ENCODE measurements at places on chromosomes 3 and 15.
A peak's percentile ranks its signal among the peaks of the same experiment; 100 is the strongest.

DNA sequence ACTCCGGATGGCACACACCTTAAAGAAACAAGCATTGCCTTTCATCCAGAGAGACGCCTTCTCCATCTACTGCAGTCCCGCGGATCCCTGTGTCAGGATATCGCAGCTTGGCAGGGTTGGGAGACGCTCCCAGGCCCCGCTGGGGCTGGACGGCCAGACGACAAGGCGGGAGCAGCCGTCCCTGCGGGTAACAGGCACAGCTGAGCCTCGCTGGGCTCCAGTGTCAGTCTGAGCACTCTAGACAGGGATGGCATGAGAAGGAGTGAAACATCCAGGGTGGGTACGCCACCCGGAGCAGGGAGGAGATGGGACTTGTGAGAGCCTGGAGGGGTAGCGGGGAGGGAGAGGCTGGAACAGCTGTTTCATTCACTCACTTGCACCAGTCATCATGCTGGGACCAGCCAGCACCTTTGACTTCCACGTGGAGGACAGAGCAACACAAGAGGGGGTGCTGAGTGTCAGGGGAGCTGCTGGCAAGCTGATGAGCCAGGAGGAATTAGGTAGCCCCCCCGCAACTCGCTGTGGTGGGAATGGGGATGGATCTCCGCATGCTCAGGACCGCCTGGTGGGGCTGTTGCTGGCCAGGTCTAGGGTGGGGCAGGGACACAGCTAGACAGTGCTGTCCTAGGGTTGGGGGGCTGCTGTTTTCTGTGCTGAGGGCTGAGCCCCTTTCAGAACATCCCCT lies 31.6 kb upstream of the SNRPA1 start:
- no peak for DNase-seq

- DNase-seq: no peak
Measured at GRCh38 chr3:192892981-192893700, 24.5 kb downstream of the MB21D2 start.

DNA sequence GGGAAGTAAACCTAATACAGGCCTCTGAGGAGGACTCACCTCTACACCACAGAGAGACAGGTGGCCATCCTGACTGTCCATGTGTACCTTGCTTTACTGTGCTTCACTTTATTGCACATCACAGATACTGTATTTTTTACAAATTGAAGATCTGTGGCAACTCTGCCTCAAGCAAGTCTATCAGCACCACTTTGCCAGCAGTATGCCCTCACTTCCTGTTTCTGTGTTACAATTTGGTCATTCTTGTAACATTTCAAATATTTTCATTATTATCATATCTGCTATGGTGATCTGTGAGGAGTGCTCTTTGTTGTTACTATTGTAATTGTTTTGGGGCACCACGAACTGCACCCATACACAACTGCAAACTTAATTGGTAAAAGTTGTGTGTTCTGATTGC lies 78.0 kb downstream of the BBX start:
- no peak for DNase-seq

DNA sequence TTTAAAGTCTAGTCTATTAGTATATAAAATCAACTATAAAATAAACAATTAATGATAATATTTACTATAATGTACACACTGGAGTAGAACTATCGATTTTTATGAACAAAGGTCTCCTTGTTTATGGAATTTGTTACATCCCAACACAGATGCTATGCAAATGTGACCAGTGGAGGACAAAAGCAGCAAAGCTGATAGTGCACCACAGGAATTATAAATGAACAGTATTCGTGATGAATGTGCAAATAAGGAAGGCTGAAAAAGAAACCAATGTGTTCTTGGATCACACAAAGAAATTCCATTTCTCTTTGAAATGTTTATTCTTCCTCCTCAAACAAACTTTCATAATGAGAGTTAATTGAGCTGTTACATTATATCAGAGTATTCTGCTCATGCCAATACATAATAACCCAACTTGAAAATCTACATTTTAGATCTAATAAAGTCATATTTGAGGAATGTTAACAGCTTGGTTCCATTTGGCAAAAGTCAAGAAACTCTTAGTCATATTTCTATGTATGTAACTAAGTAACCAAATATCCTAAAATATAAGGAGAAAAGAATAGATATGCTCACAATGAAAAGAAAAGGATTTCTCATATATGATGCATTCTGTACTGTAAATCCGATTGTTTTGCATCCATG lies 79.3 kb downstream of the NEK10 start:
- DNase-seq: no peak

- DNase-seq: no peak
Measured at GRCh38 chr3:110198717-110199587, 861.6 kb upstream of the DPPA4 start.

- no peak for DNase-seq
Measured at GRCh38 chr15:94000606-94001005, 230.8 kb upstream of the MCTP2 start.

DNA sequence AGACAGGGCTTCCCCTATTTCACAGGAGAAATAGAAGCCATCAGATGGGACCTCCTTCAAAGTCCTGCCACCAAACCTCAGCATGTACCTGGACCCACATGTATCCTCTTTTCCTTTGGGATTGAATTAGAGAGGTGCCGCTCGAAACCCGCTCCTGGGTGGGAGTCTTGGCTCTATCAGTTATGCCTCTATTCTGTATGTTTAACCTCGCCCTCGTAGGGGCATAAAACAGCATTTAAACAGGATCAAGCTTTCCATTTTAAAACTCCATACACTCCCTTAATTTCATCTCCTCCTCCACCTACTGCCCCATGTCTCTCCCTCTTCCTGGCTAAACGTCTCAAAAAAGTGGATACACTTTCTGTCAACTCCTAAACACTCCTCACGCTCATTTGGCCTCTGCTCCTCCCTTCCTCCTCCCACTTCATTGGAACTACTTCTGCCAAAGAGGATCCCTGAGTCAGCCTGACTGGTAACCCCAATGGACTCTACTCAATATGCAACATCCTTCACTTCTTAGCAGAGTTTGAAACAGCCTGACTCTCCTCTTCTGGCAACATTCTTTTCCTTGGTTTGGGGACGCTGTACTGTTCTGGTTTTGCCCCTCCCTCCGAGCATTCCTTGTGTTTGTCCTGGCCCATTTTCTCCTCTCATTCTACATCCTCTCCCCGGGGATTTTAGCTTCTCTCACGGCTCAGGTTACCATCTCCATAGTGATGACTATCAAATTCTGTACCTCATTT lies 23.0 kb upstream of the MUC20 start:
- DNase-seq: no peak

- DNase-seq: no peak
Measured at GRCh38 chr3:78050276-78051065, 1010.6 kb downstream of the ROBO2 start.

DNA sequence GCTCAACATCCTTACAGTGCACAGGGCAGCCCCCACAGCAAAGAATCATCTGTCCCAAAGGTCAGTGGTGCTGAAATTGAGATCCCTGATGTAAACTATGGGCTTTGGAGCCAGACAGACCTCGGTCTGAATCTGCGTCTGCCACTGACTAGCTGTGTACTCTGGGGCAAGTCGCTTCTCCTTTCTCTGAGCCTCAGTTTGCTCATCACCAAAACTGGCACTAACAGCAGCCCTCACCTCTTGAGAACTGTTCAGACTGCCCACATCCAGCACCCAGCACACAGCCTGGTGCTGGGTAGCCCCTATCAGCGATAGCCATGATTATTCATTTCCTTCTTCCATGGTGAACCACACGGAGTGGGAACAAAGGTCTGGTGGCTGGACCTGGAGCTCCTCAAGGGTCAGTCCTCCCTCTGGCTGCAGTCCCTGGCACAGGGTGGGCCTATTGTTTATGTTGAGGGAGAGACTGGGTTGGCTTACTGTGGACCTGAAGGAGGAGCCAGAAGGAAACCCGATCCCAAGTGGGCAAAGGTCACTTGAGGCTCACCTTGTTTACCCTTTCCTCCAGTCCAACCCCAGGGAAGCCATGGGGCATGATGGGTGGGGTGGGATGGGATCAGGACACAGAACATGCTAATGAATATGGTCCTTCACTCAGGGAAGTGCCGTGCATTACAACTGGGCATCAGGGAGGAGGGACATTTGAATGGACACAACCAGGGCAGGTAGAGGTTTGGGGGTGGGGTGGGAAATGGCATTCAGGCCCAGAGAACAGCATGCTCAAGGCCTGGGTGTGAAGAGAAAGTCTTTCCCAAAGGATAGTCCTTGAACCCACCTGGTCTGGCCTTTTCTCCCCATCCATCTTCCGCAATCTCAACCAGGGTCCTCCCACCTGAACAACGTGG lies 1.6 kb upstream of the PRKCD start:
- DNase-seq: no peak

DNA sequence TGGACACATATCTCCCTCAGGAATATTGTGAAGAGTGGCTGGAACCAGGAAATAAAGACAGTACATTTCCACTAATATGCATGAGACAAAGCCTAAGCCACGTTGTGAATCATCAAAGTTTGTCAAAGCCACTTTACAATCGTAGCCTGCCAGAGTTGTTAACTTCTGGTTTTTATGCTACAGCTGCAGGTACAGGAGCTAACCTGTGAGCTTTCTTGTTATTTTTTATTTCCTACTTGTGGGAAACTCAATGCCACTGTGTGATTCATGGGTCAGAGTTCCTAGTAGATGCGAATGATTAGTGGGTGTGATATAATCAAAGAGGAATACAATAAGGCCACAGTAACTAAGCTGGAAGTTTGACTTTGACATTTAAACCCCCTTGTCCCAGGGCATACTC lies 44.4 kb upstream of the TEX9 start:
- no peak for DNase-seq

DNA sequence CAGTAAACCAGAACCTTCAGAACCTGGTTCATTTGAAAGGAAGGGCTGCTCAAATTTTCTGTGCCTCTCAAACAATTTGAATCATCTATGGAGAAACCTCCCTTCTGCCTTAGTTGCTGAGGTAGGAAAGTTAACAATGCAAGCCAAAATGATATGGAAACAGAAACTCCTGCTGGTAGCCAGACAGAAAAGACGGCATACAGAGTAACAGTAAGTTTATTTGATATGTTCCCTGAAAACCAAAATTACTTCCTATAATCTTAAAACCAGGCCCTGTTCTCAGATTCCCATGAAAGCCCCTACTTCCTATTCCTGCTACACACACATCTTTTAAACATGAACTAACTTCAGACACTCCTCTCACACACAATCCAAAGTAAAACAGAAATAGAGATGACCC lies 86.2 kb downstream of the TBC1D5 start:
- no peak for DNase-seq

DNA sequence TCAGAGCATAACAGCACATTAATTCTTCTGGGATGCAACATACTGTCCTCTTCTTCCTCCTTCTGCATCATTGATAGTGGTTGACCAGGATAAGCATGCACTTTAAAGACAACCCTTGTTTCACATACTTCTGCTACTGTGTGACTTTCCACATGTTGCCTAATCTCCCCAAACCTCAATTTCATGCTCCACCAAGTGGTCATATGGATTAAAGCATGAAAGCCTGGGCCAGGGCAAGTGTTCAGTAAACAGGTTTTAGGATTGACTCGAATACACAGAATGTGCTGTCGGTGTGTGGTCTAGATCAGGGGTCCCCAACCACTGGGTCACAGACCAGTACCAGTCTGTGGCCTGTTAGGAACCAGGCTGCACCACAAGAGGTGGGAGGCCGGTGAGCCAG lies 22.5 kb upstream of the BFSP2 start:
- DNase-seq: peak; percentile 71

- no peak for DNase-seq
Measured at GRCh38 chr3:172517859-172518466, 5.3 kb downstream of the TNFSF10 start.

DNA sequence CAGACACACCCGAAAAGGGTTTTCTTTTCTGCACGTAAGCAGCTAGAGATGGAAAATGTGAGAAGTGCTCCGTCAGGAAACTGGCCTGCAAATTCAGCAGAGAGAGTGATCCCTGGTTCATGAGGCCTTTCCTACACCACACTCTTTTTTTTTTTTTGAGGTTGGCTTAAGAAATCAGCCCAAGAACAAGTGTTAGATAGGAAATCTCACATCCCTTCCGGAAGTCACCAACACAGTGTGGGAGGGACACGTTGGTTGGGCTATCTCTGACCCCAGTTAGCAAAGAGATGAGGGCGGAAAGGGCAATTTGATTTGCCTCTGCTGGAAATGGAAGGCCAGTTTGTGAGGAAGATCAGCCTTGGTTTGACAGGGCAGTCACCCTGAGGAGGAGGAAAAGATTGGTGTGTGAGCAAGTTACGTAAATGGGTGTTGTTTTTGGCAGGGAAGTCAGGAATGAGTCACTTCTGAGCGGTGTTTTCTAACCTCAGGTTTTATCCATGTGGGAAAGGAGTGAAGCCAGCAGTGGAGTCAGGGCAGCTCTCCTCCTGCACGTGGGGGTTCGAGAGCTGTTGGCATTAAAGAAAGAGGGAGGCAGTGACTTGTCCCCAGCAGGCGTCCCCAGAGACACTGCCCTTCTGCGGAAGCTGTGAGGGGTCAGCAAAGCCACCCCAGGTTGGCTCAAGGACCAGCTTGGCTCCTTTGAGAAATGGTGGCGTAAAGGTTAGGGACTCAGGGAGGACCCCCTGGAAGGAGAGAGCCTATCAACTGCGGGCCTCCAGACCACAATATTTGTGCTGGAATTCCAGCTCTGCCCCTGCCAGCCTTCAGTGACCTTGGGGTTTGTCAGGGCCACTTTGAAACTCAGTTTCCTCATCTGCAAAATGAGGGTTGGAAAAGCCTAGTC lies 237.6 kb upstream of the BHLHE40 start:
- DNase-seq: no peak

DNA sequence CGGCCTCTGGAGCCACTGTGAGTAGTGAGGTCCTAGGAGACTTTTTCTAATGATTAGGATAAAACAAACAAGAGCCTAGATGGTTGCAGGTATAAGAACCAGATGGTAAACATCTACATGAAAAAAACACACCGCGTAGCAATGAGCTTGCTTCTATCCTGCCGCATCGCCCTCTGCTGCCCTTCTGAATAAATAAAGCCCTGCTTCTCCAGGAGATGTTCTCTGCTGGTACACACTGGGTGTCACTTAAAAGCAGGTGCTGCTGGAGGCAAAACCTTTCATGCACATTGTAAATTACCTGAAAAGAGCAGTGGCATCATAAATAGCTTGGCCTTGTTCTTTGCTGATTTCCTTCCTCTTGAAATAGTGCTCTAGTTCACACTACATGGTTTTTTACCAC lies 164.4 kb upstream of the TOPAZ1 start:
- peak; percentile 7 for DNase-seq

GRCh38 chr3:59731943-59732342 lies 682.1 kb upstream of the CFAP20DC start:
- DNase-seq: no peak

DNA sequence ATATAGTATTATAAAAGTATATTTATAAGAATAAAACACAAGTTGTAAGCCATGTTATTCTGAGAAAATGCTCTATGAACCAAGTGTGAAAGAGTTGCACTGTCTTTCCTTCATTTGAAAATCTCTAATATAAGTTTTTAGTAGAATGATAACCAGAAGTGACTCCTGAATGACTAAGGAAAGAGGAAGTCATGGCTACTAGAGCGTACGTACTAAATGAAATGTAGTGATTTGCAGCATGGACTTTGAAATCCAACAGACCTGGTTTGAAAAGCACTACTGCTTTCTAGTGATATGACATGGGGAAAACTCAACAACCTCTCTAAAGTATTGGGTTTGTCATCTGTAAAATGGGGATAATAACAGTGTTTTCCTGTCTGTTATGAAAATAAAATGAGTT lies 10.3 kb upstream of the DNAJC13 start:
- DNase-seq: peak; percentile 36

GRCh38 chr3:156395961-156396710 lies 158.8 kb downstream of the SSR3 start:
- DNase-seq: no peak

All from NAMALWA (cell line).